ENCODE measurements at places on chromosomes 12 and 14. TPM values are rescaled to one million over a fixed set of nuclear protein-coding genes. Genes with fewer than 3 reads are reported as not detected.

TEX22 gene
- total RNA-seq: 0.17 TPM

SLC4A8 gene
- total RNA-seq: 0.08 TPM

GRCh38 chr12:132476038-132476414, 13.9 kb upstream of the FBRSL1 start:
- DNase-seq: no peak

DNA sequence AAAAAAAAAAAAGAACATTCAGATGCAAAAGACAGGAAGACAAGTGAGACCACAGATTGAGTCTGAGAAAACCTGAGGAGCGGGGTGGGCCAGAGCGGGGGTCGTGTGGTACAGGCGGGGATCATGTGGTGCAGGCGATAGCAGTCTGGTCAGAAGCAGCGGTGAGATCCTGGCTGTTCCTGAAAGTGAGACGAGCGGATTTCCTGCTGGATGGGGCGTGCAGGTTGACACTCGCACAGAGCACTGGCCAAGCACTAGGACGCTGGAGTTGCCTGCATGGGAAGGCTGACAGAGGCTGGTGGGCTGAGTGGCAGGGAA, 35.7 kb downstream of the CDC42BPB start:
- DNase-seq: no peak

ESPL1 gene
- total RNA-seq: 4.7 TPM

DNA sequence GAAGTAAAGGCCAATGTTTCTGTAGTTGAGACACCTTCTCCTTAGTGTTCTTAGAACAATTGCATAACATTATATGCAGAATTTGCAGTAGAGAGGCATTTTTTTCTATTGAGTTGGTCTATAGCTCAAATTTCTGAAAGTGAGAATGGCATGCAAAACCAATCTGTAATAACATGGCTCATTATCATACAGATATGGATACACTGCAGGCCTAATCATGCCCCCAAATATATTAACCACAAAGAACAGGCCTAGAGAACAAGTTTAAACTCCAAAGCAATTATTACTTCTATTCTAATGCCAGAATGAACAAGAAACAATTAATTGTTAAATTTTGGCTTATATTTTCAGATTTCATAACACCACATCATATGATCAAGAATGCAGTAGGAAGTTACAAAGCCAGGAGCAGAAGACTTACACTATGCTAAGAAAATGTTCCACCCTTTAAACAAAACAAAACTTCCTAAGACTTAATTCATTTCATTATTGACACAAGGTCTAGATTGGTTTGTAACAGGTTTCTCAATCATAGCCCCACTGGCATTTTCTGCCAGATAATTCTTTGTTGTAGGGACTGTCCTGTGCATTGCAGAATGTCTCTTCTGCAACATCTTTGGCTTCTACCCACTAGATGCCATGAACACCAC, 26.9 kb downstream of the TMTC1 start:
- no peak for DNase-seq

MUCL1 gene
- total RNA-seq: 1,631 TPM

GLI1 gene
- total RNA-seq: 0.19 TPM

GRCh38 chr12:130161261-130162243, 712 bp upstream of the FZD10 start:
- no peak for DNase-seq

GALNT16 gene
- total RNA-seq: 0.88 TPM

DNA sequence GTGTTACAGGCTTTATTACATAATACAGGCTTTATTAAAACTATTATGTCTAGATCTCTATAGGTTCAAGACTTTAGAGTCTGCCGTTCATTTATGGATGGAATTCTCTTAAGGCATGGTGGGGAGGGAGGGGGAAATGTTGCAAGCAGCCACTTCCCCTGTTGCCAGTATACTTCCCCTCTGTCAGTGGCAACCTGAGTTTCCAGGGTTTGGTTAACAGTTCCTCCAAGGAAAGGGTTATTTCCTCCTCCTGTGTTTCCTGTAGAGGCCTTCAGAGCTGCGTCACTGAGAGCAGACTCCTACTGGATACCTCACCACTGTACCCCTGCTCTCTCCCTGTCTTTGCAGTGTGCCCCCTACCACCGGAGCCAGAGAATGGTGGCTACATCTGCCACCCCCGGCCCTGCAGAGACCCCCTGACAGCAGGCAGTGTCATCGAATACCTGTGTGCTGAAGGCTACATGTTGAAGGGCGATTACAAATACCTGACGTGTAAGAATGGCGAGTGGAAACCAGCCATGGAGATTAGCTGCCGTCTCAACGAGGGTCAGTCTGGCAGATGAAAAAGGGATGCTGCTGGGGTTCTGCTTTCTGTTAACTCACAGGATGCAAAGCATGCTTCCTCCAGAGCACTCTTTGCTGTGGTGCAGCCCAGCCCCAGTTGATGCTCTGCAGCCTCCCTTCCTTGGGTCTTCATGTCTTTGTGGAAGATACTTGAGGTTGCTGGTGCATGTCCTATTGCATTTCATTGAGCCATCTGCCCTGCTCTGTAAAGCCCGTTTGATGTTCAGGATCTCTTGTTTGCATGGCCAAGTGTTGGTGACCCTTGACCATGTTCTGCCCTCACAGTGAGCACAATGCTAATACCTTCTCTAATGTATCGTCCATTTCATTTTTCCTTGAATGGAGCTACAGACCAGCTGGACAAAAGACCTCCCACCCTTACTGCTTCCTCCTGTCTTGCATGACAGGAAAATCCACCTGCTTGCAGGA, 63.6 kb upstream of the SRSF5 start:
- no peak for DNase-seq

- no peak for DNase-seq
Observed at GRCh38 chr14:101830271-101830670, 68.8 kb downstream of the PPP2R5C start.

- DNase-seq: no peak
Observed at GRCh38 chr14:93855737-93856136, 67.5 kb upstream of the PRIMA1 start.

RD3L gene
- not detected for total RNA-seq

- no peak for DNase-seq
Observed at GRCh38 chr14:78307671-78308070, 137.5 kb downstream of the NRXN3 start.

DNA sequence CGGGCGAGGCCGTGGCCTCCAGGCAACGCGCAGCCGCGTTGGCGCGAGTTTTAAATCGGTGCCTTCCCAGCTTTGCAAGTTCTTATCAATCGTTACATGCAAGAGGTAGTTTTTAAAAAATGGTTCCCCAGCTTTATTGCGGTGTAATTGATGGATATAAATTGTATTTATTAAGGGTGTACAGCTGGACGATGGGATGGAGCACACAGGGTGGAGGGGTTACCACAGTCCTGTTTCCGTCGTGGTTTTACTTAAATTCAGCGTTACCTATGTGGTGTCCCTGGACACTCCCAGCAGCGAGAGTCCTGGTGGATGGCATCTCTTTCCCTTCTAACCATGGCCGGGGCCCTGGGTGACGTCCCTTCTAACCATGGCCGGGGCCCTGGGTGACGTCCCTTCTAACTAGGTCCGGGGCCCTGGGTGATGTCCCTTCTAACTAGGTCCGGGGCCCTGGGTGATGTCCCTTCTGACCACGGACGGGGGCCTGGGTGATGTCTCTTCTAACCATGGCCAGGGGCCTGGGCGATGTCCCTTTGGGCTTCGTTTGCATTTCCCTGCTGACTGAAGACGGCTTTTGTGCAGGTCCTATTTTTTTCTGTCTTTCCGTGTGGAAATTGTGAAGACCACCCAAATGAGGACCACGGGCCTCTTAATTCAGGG, 97.9 kb downstream of the TNFAIP2 start:
- DNase-seq: no peak

DNA sequence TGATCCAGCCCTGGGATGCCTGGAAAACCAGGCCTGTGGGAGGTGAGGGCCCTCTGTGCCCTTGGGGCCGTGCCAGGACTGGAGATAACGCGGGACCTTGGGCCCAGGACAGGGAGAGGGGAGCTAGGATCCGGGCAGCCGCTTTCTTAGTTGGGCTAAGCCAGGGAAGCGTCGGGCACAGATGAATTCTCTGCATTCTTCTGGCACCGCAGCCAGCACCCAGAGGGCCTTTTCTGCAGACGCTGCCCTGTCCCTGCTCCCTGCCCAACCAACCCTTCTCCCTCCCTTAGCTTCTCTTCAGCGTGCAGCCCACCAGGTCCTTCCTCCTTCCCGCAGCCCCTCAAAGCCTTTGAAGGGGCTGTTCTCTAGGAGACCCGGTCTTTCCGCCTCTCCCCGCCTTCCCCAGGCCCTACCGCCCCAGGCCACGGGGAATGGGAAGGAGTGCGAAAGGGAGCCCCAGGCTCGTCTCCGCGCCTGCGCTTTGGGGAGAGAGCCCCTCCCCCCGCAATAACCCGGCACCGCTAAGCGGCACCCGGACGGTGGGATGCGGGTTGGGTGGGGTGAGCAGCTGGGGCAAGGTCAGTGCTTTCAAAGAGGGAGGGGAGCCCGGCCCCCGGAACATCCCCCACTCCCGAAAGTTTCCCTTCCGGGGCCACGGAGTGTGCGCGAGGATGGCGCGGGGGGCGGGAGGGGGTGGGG, 663 bp downstream of the NCKAP5L start:
- DNase-seq: no peak

DPY19L2 gene
- total RNA-seq: 7.6 TPM

HCAR1 gene
- 0.15 TPM for total RNA-seq

GRCh38 chr12:99906786-99907579, 77.8 kb downstream of the ANKS1B start:
- no peak for DNase-seq
